AG08395 (cell line): ENCODE measurements at places on chromosomes 2 and 18.

DNA sequence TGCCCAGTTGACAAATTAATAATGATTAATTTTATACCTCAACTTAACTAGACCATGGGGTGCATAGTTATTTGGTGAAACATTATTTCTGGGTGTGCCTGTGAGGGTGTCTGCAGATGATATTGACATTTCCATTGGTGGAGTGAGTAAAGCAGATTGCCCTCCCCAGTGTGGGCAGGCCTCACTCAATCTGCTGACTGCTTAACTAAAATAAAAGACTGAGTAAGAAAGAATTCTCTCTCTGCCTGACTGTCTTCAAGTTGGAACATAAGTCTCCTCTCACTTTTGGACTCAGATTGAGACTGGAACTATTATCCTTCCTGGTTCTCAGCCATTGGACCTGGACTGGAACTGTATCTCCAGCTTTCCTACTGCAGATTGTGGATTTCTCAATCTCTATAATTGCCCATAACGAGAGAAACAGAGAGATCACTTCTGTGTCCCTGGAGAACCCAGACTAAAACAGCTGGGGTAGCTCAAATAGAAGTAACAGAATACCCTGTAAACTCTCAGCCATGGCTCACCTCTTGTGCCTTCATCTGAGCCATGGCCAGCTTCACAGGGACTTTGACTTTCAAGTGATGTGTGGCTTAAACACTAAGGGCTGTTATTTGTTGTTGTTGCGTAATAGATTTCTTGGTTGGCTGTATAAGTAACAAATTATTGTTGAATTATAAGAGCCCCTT is 575.3 kb upstream of the RAB6C start:
- DNase-seq: no peak

DNA sequence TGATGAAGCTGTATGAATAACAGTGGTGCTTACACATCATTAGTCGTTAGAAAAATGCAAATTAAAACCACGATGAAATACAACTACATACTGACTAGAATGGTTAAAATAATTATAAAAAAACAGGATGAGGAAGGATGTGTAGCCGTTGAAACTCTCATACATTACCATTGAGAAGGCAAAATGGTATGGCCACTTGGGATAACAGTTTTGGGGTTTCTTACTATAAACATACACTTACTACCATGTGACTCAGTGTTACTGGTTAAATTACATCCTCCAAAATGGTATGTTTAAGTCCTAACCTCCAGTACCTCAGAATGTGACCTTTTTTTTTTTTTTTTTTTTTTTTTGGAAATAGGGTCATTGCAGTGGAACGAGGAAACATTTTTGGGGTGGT is 58.4 kb downstream of the UBE2E3 start:
- no peak for DNase-seq

DNA sequence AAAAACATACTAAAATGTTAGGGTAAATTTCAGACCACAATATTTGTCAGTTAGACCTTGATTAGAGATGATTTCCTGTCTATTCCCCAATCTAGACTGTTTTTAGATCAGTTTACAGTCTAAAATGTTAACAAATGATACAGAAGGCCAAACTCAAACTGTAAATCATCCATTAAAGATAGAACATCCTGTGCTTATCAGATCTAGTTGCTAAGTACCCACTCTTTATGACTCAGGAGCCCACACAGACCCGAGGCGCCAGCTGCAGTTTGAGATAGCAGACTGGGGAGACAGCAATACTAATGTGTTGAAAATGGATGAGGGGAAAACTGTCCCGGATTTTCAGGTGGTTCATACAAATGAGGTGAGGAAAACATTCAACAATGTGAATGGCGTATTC is 113.3 kb downstream of the SCG2 start:
- no peak for DNase-seq

DNA sequence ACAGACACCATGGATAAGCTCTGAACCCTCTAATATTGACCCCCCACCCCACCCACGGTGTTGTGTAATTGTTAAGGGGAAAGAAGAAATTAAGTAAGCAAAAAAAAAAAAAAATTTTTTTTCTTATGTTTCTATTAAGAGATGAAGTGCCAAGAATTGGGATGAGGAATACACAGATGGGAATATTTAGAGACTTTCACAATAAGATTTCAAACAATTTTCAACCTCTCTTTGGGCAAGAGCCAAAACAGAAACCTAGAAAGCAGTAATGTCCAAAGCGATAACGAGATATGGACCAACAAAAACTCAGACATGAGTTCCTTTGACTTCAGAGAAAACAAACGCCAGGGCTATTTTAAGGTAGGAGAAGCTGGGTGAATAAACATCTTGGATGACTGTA is 14.4 kb downstream of the PIEZO2 start:
- no peak for DNase-seq

DNA sequence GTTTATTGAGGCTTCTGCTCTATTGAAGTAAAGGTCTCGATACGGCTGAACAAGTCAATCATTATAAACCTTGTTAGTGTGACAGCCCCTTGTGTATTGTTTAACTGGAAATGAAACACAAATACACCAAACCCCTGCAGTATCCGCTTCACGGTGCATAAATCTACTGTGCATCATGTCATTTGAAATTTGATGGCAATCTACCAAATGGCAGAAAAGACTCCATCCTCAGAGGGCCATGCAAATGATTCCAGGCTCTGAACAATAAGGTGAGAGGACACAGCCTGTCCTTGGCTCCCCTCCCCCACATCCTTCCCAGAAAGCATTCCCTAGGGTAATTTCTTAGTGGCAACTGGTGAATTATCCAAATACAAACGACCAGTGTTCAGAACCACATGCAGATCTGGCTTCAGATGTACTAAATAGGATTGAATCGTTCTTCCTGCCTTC is 80.6 kb downstream of the ADCYAP1 start:
- no peak for DNase-seq

DNA sequence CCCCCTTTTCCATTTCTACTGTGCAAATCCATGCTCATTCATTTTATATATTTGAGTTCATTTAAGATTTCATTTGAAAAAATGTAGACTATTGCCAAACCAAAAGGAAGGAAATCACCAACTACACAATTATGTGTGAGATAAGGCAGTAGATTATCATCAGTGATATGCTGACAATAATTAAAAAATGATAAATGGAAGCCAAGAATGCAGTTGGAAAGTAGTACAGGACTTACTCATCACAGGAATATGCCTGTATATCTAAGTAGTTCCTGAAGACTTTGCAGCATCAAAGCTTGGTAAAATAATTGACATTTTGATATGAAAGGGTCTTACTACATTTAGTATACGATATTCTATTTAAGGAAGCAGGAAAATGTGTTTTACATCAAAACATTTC is 166.1 kb upstream of the OTX1 start:
- no peak for DNase-seq

DNA sequence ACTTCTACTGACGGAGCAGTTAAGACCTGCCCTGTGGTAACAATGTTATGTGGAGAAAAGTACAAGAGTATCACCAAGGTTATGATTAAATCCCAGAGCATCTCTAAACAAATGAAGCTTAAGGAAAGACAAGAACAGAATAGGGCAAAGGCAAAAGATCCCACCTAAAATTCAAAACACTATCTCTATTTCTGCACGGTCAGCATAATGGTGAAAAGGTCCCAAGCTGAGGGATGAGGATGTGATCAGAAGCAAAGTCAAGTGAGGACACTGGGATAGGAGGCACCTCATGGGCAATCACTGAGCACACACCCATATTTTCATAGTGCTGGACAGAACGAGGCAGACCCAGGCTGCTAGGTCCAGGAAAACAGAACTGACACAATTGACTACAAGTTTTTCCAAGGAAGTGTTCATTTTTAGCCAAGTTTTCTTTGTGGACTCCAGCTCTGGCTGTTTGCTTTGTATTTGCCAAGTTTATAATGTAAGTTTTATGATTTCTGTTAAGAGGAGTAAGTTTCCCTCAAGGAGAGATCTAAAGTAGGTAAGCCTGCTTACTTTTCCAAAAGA is 77.8 kb downstream of the NCKAP5 start:
- DNase-seq: no peak

DNA sequence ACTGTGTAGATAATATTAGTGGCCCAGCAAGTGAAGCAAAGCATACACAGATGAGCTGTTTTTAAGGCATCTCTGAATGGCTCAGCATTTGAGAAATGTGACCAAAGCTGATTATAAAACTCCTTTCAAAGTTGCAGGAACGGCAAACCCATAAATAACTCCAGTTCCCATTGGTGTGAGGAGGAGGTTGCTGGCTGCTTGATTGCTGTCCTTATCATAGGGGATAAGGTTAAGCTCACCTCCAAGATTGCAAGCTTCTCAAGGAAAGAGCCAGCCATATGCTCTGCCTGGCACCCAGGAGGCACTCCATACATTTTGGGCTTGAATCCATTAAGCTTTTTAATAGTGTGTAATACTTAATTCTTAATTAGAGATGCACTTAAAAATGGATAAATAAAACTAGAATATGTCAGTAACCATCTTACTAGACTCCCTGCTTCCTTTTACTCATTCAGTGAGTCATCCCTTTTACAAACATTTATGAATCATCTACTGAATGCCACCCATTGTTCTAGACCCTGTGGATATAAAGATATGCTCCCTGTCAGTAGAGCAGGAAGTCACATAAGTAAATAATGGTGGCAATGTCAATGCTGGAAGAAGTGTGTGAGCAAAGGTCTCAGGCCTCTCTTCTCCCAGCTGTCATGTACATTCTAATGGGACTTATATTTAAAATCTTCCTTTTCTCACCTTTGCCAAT is 99.3 kb downstream of the SPATS2L start:
- DNase-seq: peak; percentile 87

GRCh38 chr18:22563164-22563583 is 145.5 kb upstream of the CTAGE1 start:
- peak; percentile 87 for DNase-seq

DNA sequence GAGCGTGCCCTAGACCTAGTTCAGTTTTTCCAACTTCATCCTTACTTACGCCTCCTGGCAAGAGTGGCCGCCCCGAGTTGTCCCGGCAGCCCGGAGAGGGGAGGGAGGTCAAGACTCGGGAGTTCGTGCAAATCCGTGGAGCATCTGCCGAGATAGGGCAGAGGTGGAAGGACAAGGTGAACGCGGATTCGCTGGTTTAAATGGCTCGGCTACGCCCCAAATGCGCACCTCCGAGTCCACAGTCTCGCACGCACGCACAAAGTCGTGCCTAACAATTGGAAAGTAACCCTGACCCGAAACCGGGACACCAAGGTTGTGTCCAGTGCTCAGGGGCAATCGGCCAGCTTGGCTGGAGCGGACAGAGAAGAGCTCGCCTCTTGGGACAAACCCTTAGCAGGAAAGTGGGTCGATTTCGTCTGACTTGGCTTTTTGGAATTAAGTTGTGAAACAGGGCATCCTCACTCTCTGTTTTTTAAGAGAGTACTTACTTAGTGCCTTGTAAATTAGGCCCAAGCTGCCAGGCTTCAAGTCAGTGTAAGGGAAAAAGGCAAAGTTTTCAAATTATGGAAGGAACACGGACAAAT is 726 bp upstream of the SS18 start:
- DNase-seq: no peak

GRCh38 chr18:46407486-46408166 is 249.4 kb downstream of the LOXHD1 start:
- no peak for DNase-seq

DNA sequence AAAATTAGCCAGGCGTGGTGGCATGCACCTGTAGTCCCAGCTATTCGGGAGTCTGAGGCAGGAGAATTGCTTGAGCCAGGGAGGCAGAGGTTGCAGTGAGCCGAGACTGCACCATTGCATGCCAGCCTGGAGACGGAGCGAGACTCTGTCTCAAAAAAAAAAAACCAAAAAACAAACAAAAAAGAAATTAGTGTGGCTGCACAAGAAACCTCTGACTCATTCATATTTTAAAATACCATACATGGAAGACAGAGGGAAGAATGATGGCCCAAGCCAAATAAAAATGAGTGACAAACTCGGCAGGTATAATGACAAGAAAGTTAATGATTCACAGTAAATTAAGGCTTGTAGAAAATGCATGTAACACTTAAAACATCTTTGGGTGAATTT is 875.8 kb downstream of the EPHA4 start:
- no peak for DNase-seq

DNA sequence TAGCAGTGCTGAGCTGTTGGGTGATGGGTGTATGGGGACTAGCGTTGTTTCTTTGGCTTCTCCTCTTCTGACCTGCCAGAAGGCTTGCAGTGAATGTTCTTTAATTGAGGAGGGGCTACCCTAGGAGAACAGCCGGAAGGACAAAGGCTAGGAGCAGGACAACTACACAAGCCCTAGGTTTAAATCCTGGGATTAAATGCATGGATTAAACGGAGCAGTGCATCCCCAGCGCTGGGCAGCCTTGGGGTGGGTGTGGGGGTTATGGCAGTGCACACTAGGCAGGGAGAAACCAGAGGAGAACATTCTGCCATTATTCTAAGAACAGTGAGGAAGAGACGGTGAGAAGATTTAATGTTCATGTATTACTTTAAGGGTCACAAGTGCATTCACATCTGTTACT is 86.4 kb upstream of the MCFD2 start:
- no peak for DNase-seq
